ENCODE measurements at places on chromosomes 1 and 21.

DNA sequence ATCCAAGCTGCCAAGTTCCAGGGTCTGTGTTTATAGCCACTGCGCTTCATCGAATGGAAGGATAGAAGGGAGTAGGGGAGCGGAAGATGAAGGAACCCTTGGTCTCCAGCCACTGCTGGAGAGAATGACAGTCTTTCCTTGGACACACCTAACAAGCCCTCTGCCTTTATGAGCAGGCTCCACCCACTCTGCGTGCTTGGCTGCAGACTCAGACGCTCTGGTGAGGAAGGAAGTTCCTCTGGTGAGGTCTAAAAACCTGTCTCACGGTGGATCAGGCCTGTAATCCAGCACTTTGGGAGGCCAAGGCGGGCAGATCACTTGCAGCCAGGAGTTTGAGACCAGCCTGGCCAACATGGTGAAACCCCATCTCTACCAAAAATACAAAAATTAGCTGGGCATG lies 55.4 kb downstream of the MATN1 start:
- DNase-seq, result peak; percentile 35

DNA sequence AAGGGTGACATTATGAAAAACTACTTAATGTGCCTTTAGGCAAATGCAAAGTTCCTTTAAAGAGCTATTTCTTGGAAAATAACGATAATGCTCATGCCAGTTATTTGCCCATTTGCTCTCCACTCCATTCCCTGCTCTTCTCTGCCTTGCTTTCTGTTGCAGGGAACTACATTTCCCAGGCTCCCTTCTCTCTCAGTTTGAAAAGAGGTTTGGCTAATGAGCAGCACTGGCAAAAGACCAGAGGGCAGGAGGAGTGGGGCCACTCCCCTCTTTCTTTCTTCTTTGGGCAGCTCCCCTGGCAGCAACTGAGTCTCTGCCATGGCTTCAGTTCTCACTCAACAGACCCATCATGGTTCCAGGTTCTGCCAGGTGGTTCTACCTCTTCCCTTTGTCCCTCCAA lies 130.5 kb downstream of the RWDD3 start:
- DNase-seq, result no peak

GRCh38 chr1:94071976-94072375 lies 49.0 kb downstream of the ABCA4 start:
- no peak for DNase-seq

GRCh38 chr1:218804014-218804785 lies 369.5 kb upstream of the LYPLAL1 start:
- no peak for DNase-seq

- DNase-seq, result no peak
Measured at GRCh38 chr1:189804352-189804751, 673.3 kb downstream of the BRINP3 start.

- no peak for DNase-seq
Measured at GRCh38 chr1:13922466-13923110, 222.6 kb downstream of the PRDM2 start.

DNA sequence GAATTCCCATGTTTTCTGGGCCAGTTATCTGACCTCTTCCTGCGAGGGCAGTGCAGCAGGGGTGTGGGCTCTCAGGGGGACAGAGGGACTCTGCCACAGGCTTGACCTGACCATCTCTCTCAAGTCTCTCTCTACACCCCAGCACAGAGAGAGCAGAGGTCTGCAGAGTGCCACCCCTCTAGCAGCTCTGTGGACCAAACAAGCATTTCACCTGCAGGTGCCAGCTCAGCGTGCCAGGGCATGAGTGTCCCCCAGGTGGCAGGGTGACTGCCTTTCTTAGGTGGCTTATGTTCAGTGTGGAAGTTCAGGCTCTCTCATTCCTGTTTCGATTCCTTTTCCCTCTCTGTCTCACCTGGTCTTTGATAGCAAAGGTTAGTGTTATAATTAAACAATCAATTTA lies 191.3 kb downstream of the CACNA1E start:
- peak; percentile 16 for DNase-seq

- DNase-seq, result no peak
Measured at GRCh38 chr1:154759196-154759595, 110.9 kb downstream of the KCNN3 start.

All from retina (tissue), 1 donor.